ENCODE measurements at places on chromosomes 7 and 10.
A peak's percentile ranks its signal among the peaks of the same experiment; 100 is the strongest.

DNA sequence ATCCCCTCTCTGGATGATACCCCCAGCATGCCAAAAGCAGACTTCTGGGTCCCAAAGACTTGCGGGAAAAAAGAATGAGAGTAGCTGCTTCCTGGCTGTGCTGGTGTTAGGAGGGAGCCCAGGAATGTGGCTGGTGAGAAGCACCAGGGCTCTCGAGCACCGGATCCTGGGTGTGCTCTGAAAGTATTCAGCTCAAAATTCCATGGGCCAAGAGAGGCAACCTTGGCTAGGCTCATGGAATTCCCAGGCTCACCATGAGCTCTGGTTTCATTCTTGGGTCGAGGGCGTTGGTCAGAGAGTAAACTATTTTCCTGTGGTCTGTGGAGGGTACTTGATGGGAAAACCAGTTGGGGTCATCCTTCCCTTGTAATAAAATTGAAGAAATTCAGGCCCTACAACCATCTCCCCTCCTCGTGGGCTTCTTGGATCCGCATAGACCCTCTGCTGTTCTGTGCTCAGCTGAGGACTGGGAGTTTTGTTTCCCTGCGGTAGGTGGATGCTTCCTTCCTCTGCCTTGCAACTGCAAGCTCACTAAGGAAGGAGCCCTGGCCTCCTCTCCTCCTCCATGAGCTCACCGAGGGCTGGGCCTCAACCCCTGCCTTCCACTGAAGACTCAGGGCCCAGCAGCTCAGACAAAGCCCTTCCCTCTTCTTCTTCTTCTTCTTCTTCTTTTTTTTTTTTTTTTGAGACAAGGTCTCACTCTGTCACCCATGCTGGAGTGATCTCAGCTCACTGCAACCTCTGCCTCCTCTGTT lies 34.5 kb upstream of the AQP1 start:
- no peak for DNase-seq

DNA sequence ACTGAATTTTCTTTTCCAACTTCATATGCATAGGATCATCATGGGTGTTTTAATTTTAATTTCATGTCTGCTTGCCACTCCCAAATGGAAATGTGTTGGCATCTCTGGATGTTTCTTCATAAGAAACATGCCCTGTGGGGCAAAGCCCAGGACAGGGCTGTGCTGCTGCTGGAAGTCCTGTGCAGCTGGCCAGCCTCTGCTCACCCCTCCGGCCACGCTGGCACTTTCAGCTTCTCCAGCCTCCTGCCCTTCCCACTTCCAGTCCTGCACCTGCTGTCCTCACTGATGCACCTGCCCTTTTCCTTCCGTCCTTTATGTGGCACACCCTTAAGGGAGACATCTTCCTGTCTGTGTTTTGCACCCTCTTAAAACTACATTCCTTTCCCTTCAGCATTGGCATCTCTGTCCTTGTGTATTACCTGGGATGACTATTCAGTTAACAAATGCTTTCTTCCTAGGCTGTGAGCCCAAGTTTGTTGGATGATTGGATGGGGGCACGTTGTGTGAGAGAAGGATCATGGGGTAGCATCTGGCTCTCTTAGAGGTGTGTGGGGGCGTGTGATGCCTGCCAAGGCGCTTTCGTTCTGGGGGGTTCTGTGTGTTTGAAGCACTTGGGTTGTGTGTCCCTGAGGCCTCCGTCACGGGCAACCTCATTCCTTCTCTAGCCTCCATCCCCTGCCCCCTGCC lies 56.8 kb downstream of the TCF7L2 start:
- DNase-seq: no peak

DNA sequence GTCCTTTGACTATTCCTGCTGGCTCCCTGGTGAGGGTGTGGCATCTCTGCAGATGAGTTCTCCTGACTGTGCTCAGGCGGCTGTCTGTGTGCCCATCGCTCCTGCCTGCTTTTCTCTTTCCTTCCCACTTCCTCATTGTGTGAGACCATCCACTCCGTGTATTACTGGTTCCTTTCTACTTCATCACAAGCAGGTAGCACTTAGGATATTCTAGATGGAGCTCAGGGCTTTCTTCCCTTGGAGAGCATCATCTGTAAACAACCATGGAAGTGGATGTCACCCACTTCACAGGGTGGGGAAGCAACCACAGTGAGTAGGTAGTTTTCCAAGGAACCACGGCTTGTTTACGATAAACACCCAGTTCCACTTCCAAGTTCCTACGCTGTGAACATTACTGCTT lies 15.7 kb downstream of the DNAJB6 start:
- DNase-seq: no peak

DNA sequence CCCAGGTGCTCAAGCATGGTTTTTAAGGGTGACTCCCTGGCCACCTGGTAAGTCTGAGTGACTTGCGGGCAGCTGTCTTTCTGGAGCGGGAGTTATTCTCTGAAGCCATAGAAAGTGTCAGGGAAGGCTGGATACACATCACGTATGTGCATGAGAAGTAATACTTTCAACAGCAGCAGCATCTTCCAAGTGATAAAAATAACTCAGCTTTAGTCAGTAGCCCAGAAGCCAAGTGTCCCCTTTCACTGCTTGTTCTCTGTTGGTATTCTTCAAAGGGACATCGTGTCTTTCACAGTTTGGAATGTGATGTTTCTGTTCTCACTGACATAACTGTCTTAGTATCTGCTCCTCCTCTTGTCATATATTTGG lies 97.6 kb downstream of the KIAA1217 start:
- DNase-seq: no peak

GRCh38 chr7:26658389-26659084 lies 205.9 kb downstream of the SKAP2 start:
- DNase-seq: peak; percentile 51

- no peak for DNase-seq
Observed at GRCh38 chr7:54814401-54814800, 55.4 kb upstream of the SEC61G start.

DNA sequence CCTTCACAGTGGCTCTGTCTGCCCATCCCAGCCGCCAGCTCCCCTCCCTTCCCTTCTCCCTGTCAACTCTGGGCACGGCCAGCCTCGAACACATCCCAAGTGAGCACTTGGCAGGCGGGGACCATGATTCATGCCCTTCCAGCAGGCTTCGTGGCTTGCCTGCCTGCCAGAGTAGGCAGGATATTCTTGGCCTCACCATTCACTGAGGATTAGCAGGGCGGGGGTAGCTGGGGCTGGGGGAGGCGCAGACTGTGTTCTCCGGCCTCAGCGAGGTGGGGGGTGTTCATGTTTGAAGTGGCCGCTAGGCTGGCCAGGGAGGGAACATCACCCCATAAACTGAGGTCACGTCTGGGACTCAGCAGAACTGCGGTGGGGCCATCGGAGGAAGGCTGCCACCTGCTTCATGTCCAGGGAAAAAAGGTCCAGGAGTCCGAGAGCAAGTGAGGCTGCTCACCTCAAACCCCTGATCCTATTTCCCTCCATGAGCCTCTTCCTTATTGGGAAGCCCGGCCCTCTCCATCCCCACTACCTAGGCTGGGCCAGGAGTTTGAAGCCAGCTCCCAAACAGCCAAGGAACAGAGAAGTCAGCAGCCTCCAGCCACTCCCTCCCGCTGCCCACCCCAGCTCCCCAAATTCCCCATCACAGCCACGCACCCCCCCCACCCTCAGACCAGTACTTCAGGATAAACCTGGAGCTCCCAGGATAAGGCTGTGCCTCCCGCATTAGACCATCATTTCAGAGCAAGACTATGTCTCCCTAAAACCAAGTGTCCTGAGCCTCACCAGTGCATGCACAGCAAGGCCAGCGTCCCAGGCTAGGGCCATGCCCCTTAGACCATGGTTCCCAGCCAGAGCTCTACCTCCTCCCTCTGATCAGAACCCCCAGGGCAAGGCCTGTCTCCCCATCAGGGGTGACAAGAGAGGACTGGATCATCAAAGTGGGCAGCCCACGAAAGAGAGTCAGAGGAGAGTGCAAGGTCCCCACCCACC lies 42.8 kb upstream of the RABGEF1 start:
- DNase-seq: peak; percentile 42

DNA sequence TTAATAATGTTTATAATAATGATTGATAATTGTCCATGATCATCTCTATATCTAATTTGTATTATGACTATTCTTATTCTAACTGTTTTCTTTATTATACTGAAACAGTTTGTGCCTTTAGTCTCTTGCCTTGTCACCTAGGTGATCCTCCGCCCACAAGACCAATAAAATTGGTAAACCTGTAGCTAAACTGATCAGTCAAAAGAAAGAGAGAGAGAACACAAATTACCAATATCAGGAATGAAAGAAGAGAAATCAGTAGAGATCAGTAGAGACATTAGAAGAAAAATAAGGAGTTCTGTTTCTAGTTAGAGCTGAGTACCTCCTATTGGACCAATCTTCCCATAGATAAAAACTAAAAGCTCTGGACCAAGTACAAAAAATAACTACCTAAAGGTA lies 6.1 kb upstream of the COA1 start:
- no peak for DNase-seq

DNA sequence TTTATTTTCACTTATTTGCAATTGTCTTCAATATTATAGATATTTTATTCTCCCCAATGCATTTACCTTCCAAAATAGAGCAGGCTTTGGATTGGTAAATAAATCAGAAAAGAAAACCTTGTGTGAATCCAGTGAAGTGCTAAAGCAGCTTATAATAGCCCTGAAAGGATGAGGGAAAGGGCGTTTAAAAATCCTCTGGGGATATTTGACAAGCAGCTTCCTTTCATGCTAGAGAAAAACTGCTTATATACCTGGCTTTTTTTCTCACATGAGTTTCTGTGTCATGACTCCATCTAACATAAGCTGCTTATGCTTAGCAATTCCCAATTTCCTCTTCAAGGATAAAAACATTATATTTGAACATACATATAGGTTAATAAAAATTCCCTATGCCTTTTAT lies 221.6 kb upstream of the SEMA3E start:
- no peak for DNase-seq
